ENCODE measurements at places on chromosomes 3 and 15. TPM values are rescaled to one million over a fixed set of nuclear protein-coding genes. Genes with fewer than 3 reads are reported as not detected.

- no peak for ATAC-seq
Measured at GRCh38 chr3:119161240-119161639, 12.2 kb upstream of the UPK1B start.

GRCh38 chr3:116051586-116051985 is 393.7 kb downstream of the LSAMP start:
- ATAC-seq: no peak

DNA sequence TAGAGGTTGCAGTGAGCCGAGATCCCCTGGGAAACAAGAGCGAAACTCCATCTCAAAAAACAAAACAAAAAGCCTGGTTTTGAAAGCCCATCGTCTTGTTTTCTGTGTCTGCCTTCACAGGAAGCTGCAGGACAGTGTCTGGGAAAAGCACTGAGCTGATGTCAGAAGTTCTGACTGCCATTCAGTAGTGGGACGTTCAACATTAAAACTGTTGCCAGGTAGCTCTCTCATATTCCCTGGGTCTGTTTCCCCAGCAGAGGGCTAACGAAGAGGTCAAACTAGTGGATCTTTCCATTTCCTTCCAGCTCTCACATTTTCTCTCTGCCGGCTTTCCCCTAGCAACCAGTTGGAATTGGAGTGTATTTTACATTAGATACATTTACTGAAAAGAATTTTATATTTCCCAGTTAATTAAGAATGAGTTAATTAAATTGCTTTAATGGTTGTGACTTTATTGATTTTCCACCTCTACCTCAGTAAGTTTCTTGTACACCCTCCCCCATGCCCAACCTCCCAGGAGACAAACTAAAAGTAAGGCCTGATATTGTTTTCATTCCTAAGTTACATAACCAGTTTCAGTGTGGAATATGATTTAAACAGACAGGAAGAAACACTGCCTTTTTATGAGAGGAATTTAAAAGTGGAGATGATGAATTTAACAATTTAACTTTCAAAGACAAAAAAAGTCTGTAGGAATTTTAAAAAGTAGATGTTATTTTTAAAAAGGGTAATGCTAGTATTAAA is 29.9 kb downstream of the RCN2 start:
- ATAC-seq: peak; percentile 34

- ATAC-seq: peak; percentile 20
Measured at GRCh38 chr15:20358066-20358778, 183.4 kb downstream of the GOLGA6L6 start.

- ATAC-seq: no peak
Measured at GRCh38 chr3:42133500-42134298, 42.5 kb downstream of the TRAK1 start.

DNA sequence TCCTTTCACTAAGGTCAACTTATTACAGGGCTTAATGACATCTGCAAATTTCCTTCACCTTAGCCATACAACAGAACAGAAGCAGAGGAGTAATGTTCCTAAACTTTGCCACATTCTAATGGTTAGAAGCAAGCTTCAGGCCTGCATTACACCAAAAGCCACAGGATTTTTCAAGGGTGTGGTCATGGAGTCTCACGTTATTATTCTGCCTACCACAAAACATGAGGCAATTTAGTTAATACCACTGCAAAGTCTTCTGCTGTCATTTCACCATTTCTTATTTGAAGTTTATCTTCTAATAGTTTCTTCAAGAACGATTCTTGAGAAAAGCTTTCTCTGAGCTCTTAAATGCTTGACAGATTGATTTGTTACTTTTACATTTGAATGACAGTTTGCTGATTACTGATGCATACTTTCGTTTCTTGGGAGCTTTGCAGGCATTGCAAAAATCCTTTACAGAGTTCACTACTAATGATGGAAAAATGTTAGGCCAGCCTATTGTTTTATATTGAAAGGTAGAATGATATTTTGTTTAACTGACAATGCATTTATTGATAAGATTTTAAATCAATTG is 1257.1 kb downstream of the NSUN3 start:
- no peak for ATAC-seq

DNA sequence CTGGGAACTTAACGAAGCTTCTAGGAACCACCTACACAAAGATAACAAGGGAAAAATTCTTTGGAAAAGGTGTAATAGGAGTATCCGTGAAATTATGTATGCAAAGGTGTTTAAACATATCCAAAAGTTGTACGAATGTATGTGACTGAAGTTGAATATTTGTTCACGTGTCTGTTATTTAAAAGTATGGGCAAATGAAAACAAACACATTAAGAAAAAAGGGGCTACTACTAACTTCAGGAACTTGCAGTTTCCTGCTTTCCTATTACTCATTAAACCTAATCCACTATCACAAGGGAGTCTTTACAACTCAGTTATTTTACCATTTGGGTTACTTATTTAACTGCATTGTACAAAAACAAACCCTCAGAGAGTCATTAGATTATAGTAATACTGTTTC is 33.9 kb upstream of the GRAMD1C start:
- no peak for ATAC-seq

GRCh38 chr3:135994708-135995337 is 29.3 kb downstream of the PPP2R3A start:
- no peak for ATAC-seq

The ARRDC4 gene
- total RNA-seq: 49.5 TPM

The RAB7A gene
- total RNA-seq: 109 TPM

DNA sequence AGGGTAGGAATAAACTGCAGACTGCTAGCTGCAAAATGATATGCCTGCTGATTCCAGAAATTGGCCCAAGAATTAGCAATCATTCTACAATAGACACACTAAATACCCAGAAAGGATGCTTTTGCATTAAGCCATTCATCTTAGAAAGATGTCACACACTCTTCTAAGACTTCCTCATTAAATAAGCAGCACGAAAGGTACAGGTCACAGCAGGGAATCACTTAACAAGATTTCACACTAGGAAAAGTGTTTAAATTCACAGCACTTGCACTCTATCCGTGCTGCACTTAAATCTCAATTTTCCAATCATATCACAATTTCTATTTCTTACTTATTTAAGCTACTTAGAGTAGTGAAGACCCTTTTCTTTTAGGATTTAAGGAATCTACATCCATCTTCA is 372.8 kb upstream of the CBLB start:
- no peak for ATAC-seq

GRCh38 chr15:53910236-53910849 is 67.9 kb upstream of the UNC13C start:
- ATAC-seq: no peak

DNA sequence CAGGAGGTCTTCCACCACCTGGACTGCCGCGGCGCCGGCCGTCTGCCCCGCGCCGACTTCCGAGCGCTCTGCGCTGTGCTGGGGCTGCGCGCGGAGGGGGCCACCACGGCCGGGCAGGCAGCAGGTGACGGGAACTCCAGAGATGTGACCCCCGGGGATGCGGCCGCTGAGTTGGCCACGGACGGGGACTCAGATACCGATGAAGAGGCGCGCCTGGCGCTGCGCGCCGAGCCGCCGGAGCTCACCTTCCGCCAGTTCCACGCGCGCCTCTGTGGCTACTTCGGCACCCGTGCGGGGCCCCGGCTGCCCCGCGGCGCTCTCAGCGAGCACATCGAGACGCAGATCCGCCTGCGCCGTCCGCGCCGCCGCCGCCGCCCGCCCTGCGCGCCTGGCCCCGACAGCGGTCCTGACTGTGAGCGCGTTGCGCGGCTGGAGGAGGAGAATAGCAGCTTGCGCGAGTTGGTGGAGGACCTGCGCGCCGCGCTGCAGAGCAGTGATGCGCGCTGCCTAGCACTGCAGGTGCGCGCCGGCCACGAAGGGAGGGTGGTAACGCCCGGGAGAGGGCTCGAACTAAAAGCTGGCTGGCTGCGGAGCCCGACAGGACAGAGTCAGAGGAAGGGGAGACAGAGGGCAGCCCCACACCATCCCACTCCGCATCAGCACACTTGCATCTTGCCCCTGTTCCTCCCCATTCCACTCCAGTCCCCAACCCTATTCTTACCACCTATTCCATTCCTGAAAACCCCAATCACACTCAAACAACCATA is 885 bp downstream of the EFCC1 start:
- ATAC-seq: peak; percentile 0

DNA sequence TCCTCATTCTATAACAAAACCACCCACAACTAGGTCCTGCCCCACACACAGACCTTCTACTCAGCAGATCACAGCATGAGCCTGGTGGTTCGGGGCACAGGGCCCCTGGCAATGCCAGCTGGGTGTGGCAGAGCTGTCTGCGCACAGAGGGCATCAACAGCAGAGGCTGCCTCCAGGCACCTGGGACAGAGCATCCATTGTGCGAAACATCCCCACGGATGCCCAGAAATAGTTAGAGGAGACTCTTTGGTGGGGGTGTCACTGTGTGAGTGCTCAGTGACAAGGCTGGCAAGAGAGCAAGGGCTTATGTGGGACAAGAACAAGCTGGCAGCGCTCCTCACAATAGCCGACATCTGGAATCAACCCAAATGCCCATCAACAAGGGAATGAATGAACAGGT is 487.4 kb upstream of the PROK2 start:
- no peak for ATAC-seq

GRCh38 chr15:70038730-70039392 is 58.9 kb downstream of the TLE3 start:
- ATAC-seq: no peak
